ENCODE measurements at places on chromosomes 4 and X. TPM values are rescaled to one million over a fixed set of nuclear protein-coding genes. Genes with fewer than 3 reads are reported as not detected.

GRCh38 chr4:10981576-10981975 is 297.0 kb upstream of the CLNK start:
- H3K27ac ChIP-seq = no peak overlapping the region
- peaks cover 14% of the 10 kb centered on the region for H3K27me3 ChIP-seq
- no peak for DNase-seq
- H3K36me3 ChIP-seq = no peaks in the 10 kb centered on the region
- H3K4me1 ChIP-seq = peaks cover 14% of the 10 kb centered on the region

- H3K36me3 ChIP-seq = no peaks in the 10 kb centered on the region
- H3K4me1 ChIP-seq = no peaks in the 10 kb centered on the region
- no peak overlapping the region for H3K27ac ChIP-seq
- H3K4me3 ChIP-seq = no peak overlapping the region
Observed at GRCh38 chrX:148270499-148270898, 229.9 kb upstream of the AFF2 start.

- no peak overlapping the region for H3K4me3 ChIP-seq
- H3K27ac ChIP-seq = peak overlapping the region; percentile 55
- H3K4me1 ChIP-seq = peaks cover 34% of the 10 kb centered on the region
- peak; percentile 17 for DNase-seq
Observed at GRCh38 chr4:182206916-182207315, 36.3 kb upstream of the TENM3 start.

DNA sequence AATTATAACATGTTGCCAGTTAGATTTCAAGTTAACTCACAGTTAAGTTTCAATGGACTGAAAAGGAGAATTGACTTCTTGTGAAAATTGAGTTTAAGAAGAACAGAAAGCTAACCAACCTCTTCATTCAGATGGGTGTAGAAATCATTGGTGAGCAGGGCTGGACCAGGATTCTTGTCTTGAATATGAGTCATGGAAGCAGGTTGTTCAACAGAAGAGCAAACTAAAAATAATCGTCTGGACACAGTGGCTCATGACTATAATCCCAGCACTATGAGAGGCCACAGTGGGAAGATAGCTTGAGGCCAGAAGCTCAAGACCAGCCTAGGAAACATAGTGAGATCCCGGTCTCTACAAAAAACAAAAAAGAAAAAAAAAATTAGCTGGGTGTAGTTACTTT is 98.2 kb downstream of the ARSJ start:
- no peak overlapping the region for H3K4me3 ChIP-seq
- DNase-seq = no peak

- H3K36me3 ChIP-seq = no peaks in the 10 kb centered on the region
- no peak overlapping the region for H3K4me3 ChIP-seq
- H3K4me1 ChIP-seq = peaks cover 17% of the 10 kb centered on the region
- DNase-seq = no peak
- peaks cover 13% of the 10 kb centered on the region for H3K27me3 ChIP-seq
- H3K27ac ChIP-seq = no peak overlapping the region
Observed at GRCh38 chr4:6776920-6777635, 5.4 kb upstream of the KIAA0232 start.

Gene WWC2
- total RNA-seq = 31.7 TPM

All from neural progenitor cell (in vitro differentiated cells).